ENCODE measurements at places on chromosomes 16 and 17.

DNA sequence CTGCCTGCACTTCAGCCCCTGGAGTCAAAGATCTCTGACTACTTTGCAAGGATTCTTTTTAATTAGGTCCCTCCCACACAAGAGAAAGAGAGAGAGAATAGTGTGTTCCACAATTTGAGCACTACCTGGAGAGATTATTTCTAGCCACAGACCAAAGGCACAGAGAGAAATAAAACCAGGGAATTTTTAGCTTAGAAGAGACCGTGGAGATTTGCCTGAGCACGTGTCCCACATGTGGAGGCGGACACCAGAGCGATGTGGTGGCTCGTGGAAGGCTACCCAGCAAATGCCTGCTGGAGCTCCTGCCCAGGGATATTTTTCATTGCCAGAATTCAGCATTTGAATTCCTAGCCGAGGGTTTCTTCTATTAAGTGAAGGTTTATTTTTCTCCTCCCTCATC lies 50.6 kb downstream of the MGAT5B start:
- no peak for DNase-seq

DNA sequence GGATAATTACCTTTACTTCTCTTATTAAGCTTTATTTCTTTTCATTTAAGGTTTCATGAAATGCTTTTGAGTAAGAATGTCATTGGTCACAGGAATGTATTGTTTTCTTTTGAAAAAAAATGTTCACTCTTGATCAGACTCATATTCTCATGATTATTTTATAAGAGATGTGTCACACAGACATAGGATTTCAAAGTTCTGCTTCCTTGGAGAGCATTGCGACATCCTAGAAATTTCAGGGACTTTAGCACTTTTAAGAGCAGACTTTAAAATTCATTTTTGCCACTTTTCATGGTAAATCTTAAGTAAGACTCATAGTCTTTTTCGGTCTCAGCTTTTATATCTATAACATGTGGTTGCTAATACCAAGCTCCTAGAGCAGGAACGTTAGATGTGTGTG lies 314.7 kb downstream of the CDH8 start:
- no peak for DNase-seq

GRCh38 chr16:75590920-75591843 lies 25.0 kb downstream of the GABARAPL2 start:
- DNase-seq, result no peak

DNA sequence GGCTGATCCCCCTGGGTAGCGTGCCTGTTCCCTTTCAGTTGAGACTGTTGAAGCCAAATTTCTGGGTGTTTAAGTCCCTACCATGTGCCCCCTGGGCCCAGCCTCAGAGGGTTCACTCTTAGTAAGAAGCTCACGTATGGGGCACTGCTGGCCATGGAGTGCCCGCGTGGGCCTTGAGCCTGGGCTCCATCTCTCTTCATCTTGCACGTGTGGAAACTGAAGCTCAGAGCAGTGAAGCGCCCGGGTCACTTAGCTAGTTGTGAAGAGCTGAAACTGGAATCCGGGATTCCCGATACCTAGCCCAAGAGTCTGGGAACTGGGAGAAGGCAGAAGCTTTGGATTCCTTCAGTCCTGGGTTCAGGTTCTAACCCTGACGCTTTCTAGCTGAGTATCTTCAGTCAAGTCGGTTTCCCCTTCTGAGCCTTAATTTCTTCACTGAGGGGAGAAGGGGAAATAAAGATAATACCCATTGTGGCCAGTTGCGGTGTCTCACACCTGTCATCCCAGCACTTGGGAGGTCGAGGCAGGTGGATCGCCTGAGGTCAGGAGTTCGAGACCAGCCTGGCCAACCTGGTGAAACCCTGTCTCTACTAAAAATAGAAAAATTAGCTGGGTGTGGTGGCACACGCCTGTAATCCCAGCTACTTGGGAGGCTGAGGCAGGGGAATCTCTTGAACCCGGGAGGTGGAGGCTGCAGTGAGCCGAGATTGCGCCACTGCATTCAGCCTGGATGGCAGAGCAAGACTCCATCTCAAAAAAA lies 103.9 kb downstream of the OR1D5 start:
- no peak for DNase-seq

- DNase-seq, result no peak
Measured at GRCh38 chr17:67211742-67212141, 33.3 kb downstream of the HELZ start.

DNA sequence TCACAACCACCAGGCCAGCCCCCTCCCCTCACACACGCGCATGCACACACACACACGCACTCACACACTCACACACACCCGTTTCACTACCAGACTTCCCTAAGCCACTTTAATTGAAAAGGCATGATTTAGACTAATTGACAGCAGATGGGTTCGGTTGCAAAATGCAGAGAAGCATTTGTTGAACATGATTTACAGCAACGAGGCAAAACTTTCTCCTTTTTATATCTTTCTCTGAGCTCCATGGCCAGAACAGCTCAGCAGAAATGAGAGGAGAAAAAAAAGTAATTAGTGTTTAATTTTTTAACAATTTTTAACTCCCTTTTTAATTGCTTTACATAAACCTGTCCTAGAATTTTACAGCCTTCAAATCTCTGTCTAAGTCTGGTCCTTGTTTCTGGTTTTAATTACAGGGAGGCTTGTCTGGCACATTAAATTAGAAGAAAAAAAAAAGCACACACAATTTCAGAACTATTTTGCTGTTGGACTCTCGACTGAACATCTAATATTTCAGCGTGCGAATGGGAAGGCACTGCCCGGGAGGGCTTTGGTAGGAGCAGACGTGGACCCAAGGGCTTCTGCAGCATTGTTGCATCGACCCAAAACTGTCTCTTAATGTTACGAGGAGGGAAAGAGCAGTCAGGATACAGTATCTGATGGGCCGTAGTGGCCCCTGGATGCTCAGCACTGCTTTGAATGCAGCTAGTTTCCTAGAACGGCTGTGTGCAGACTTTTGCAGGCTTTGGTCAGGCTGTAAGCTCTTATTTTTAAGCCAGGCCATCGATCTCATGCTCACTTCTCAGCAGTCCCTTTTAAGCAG lies 255.9 kb downstream of the SOX9 start:
- DNase-seq, result no peak

GRCh38 chr16:65148804-65149203 lies 26.9 kb upstream of the CDH11 start:
- DNase-seq, result no peak

DNA sequence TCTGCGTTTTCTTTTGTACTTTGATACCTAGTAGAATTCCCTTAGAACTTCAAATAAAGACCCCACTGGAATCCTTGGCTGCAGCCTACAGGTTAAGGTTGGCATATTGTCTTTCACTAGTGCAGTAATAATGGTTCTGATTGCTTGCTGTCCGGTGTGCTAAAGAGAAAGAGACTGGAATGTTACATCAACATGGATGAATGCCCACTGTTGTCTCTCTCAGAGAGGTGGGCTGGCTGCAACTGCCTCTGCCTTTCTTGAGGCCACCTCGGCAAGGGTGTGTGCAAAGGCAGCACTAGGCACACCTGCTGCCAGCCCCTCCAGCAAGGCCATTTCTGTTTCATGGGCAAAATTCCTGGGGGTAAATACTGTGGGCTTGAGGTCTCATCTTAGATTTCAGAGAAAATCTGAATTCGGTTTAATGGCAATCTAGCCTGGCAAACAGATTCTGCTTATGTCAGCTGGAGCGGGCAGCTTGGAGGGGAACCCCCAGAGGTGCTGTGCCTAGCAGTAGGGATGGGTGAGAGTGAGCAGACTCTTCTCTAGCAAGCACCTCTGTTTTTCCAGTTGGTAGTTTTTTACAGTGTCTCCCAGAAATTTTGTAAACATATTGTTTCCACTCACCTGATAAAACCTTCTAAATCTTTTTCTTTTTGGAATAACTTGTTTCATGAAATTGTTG lies 54.0 kb downstream of the MRTFB start:
- DNase-seq, result no peak

GRCh38 chr17:12664894-12665262 lies 812 bp upstream of the MYOCD start:
- DNase-seq, result no peak

DNA sequence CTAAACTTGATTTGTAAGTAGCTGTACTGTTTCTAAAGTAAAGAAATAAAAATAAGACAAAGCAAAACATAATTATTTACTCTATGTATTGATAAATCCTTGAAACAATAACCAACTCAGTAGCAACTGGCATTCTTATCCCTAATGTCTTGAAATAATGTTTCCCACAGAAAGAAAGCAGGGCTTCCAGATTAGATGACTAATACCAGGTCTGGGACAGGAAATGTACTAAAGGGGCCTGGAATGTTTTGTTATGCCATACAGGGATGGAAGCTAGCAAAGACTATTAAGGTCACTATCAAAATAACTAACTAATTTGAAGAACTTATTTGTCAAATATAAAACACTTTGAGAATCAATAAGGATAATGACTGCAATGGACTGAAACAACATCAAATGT lies 82.1 kb downstream of the CFDP1 start:
- no peak for DNase-seq

GRCh38 chr16:89801800-89802199 lies 14.6 kb downstream of the FANCA start:
- DNase-seq, result no peak

DNA sequence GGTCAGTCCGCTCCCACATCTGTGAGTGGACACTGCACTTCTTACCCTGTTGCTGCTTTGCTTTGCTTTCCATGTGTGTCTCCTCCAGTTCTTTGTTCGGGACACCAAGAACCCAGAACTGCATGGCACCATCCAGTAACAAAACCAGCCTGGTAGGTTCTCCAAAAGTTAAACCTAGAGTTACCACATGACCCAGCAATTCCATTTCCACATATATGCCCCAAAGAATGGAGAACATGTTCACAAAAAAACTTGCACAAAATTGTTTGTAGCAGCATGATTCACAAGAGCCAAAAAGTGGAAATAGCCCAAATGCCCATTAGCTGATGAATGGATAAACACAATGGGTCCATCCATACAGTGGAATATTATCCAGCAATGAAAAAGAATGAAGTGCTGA lies 10.3 kb upstream of the CCL22 start:
- no peak for DNase-seq

DNA sequence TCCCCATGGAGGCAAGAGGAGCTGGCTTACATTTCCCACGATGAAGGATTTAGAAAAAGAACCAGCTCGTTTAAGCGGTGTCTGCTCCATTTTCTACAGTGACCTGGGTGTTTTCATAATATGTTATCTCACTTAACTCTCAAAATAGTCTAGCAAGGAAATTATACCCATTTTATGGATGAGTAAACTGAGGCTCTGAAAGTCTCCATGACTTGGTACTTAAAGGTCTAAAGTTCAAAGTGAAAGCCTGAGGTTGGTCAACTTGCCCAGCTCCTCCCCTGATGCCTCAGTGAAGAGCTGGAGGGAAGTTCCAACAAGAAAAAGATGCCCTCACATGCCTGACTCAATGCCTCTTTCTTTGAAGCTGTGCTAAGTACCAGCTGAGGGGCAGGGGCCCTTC lies 232.0 kb downstream of the CBLN1 start:
- no peak for DNase-seq

- DNase-seq, result no peak
Measured at GRCh38 chr16:27579087-27579980, 29.4 kb downstream of the KATNIP start.

- DNase-seq, result no peak
Measured at GRCh38 chr16:12796498-12796897, 7.2 kb downstream of the CPPED1 start.

DNA sequence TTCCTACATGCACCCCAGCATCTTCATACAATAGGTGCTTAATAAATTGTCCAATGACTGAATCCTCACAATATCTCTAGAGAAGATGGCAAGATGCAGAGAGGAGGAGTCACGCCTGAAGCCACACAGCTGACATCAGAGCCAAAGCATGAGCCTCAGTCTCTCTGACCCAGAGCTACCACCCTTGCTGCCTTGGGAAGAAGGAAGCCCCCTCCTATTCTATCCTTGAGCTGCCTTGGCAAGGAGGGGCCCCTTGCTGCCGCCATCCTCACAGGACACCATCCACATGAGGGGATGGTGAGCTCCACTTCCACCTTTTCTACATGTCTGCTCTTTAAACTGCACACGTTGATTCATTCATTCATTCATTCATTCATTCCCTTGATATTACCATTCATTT lies 37.0 kb upstream of the C16orf78 start:
- no peak for DNase-seq

DNA sequence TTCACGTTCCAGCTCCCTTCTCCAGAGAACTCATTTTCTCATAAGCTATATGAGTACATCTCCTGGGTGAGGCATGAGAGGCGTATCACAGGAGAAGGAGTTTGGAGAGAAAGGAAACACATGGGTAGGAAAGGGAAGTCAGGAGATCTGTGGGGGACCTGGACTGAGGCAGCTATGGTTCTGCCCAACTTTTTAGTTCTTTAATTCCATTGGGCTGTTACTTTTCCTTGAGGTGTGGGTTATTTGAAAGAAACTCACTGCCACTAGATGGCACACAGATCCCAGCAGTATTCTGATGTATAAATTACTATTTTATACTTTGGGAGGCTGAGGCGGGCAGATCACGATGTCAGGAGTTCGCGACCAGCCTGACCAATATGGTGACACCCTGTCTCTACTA lies 63.6 kb downstream of the NUP93 start:
- DNase-seq, result no peak

DNA sequence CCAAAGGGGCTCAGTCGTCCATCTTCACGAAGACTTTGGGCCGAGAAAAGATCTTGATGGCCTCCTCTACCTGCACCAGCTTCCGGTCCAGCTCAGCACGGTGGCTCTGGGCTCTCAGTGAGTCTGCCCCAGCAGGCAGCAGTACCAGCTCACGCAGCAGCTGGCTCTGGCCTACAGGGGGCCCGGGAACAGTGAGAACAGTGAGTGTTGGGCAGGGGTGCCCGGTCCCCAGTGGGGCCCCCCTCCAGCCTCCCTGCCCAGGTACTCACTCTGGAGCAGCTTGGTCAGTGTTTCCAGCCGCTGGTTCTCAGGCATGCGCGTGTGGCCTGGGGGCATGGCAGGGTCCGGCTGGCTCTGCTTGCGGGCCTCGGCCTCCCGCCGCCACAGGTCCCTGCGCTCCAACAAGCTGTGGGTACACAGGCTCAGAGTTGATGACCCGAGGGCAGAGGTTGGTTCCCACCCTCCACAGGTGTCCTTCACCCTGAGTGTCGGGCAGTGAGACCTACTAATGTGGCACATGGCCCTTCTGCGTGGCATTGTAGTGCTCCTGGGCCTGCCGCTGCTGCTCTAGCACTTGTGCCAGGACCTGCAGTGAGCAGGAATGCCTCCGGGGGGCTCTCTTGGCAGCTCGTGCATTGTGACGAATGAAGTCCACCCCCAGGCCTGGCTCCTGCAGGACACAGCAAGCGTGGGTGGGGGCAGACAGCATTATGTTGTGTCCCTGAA lies 2.6 kb downstream of the PARD6A start:
- DNase-seq, result no peak

GRCh38 chr17:27525316-27525715 lies 69.1 kb downstream of the KSR1 start:
- DNase-seq, result no peak
